NCI-H2081 treated with DMSO at 0.1 percent for 48 hours (cell line): ENCODE measurements at places on chromosomes 7 and 10.

- no peak for DNase-seq
Measured at GRCh38 chr10:93968540-93968945, 25.2 kb upstream of the PLCE1 start.

- no peak for DNase-seq
Measured at GRCh38 chr10:22135591-22135990, 82.2 kb downstream of the EBLN1 start.

DNA sequence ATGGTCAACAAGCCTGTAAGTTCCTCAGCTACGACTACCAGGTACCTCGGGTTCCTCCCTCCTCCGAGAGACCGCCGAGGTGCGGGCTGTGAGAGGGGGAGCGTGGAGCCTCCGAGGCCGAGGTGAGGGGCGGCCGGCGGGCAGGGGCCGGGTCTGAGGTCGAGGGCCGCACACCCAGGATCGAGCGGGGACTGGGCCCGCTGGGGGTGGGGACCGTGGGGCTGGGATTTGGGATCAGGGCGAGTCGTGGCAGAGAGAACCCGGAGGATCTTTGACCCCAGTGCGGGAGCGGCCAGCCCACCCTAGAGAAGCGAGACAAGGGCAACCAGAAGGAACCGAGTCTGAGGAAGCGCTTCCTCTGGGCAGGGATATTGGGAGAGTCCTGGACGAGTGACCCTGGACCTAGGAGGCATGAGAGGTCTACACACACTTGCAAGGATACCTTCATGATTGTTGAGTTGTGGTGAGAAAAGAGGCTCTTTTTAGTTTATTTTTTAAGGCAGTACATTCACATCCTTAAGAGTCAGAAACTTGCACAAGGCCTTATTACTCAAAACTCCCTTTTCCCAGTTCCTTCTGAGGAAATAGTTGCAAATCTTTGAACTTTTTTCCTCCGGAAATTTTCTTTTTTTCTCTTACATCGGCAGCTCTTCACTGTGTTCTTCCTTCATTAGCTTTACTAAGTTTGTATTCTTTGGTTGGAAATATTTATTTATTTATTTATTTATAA is 395 bp downstream of the ZNF487 start:
- no peak for DNase-seq

GRCh38 chr10:123044391-123044790 is 35.6 kb downstream of the ACADSB start:
- DNase-seq = no peak

- DNase-seq = no peak
Measured at GRCh38 chr7:45349090-45349489, 191.5 kb downstream of the RAMP3 start.

DNA sequence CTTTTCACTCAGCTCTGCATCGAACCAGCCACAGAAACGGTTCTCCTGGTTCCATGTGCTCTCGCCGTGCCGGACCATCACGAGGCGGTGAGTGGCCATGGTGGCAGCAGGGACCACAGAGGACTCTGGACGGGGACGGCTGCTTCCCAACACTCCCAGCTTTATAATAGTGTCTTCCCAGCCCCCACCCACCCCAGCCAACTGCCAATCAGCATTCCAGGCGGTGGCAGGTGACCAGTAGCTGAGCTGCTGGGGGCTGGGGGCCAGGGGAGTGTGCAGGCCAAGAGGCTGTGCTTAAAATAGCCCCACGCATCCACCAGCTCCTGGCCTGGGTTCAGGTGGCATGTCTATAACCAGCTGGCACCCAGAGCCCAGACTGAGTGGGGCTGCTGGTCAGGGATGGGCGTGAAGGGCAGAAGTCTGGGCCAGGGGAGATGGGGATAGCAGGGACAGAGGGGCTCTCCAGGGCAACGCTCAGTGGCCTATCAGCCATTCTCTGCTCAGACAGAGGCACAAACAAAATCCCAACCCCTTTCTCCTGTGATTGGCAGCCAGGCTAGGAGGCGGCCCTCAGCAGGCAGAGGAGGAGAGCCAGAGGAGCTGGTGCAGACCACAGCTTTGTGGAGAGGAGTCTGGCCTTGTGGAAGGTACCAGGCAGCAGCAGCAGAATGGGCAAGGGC is at the start of gene PGAM2:
Gene PGAM2, minus strand, starts transcription at position 137 of the 680 bp plus-strand sequence. Its CDS starts 38 bp downstream, at position 99.
- DNase-seq = no peak

- DNase-seq = no peak
Measured at GRCh38 chr10:131444862-131445461, 133.4 kb upstream of the TCERG1L start.

DNA sequence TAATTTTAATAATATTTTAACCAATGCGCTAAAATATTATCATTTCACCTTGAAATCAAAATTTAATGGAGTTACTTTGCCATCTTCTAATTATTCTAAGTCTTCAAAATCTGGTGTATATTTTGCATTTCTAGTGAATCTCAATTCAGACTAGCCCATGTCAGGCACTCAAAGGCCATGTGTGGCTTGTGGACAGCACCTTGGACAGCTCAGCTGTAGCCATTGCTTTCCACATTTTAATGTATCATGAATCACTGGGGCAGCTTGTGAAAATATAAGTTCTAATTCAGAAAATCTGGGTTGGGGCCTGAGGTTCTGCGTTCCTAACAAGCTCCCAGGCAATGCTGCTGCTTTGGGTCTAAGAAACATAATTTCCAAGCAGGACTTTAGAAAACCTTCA is 57.2 kb downstream of the MGAM2 start:
- DNase-seq = no peak

GRCh38 chr7:95295397-95295796 is 28.9 kb downstream of the PON1 start:
- DNase-seq = no peak
